Activated gamma-delta T cell (primary cell): ENCODE measurements at places on chromosomes 1 and 21.

DNA sequence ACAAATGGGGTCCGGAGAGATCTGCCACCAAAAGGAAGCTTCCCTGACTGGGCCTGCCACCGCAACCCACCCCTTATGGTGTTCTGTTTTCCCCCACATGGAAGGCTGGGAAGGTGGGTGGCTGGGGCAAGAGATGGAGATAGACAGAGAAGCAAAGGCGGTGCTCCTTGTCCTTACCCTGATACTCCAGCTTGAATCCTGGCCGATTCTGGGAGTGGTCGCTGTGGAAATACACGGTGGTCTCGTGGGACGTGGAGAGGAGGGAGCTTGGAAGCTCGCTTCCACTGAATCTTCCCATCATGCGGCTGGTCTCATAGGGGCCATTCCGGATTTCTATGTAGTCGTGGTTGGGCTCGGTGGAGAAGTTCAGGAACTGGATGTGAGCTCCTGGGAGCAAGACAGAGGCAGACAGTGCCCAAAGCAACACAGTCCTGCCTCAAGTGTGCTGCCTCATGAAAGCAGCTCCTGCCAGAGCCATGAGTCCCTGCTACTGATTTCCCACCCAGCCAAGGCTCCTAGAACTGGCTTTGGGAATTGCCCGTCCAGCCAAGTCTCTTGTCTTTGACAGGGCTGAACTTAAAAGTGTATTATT lies 138.5 kb downstream of the ZSCAN20 start:
- DNase-seq = no peak

- no peak for DNase-seq
Observed at GRCh38 chr21:21101911-21102310, 103.7 kb downstream of the NCAM2 start.

DNA sequence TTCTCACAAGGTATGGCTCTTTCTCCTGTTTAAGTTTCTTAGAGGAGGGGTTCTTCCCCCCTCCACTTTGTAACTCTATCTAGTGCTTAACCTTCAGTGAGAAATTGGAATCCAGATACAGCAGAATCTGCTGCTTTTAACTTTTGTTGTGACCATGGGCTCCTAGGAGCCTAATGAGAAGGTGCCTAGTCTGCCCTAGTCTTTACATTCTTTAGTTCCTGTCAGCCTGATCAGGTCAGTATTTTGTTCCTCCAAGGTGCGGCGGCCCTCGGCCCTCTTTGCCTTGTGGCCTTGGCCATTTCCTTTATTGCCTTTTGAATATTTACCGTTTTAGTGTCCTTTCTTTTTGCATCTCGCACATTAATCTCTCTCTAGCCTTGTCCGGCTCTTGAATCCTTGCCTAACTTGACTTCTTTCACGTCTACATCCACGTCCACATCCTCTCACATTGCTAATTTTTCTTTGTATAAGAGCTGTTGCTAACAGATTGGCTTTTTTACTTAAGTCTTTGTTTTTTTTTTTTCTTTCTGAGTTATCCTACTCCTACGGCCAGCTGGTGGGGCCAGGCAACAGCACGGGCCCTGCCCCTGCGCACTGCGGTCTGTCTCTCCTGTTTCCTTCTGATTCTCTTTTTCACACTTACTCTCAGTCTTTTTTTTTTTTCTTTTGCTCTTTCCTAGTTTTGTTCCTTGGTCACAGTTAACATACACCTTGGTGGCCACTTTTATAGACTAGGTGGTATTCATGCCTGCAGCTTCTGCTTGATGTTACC lies 49.0 kb downstream of the SFPQ start:
- DNase-seq = no peak

DNA sequence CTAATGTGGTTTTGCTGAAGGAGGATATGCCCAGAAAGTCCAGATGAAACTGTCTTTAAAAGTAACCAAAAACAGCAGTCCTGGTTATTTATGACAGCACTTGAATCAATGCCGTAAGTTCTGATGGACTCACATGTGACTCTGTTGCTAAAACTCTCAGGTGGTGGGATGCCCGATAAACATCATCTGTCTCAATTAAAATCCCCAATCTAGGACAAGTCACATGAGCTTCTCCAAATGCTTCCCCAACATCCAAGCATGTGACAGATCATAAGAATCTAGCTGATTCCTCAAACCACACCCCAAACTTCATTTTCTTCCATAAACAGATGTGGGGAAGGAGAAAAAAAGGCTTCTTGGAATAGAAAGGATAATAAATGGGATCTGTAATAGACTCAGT lies 786 bp upstream of the CTSK start:
- DNase-seq = no peak

DNA sequence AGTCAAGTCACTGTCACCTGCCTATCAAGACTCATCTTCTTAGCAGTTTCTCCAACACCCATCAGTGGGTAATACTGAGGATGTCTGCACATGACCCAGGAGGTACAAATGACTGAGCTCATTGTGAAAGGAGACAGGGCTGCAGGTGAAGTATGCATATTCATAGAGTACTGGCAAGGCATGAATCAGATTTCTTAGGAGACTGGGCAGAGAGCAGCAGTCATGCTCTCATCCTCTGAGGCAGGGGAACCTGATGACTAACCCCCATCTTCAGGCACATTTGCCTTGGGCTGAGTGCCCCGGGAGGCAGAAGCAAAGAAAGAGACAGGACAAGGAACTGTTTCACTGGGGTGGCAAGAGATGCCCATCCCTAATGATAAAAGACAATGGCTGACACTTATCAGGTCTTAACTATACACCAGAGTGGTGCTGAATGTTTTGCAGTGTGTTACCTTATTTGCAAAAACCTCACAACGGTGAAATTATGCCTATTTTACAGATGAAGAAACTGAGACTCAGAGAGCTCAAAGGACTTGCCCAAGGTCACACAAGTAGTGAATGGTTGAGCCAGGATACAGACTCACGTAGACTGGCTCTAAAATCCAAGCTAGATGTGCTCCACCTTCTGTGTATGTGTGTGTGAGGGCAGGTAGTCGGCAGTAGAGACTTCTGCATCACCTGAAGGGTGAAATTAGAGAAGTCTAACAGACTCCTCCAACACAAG lies 9.2 kb upstream of the GRHL3 start:
- no peak for DNase-seq
